ENCODE measurements at places on chromosomes 1 and 21.

DNA sequence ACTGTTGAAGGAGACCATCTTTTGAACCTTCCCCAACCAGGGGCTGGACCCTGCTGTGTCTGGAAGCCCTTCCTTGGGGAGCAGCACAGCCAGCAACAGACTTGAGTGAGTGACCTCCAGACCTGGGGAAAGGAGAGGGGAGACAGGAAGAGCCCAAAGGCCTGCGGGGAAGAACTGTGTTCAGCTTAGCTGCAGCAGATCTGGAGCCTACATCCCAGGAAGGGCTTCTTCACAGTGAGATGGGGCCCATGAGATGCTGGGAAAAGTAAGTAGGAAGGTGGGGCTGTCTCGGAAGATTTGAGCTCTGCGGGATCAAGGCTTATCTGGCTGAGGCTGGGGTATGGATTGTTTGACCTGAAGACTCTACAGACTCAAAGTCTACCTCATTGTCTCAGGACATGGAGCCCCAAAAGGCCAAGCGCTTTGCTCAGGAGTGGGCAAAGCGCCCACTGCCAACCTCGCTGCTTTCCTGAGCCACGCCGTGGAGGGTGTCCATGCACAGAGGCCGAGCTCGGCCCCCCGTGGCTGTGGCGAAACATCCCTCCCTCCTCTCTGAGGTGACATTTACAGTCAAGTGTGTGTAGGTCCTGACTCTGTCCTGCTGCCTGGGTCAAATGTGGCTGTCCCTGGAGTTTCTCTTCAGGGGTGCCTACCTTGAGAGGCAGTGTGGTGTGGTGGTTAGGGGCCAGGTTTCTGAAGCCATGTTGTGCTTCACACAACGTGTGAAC, 24.5 kb downstream of the SPOCD1 start:
- no peak for DNase-seq

DNA sequence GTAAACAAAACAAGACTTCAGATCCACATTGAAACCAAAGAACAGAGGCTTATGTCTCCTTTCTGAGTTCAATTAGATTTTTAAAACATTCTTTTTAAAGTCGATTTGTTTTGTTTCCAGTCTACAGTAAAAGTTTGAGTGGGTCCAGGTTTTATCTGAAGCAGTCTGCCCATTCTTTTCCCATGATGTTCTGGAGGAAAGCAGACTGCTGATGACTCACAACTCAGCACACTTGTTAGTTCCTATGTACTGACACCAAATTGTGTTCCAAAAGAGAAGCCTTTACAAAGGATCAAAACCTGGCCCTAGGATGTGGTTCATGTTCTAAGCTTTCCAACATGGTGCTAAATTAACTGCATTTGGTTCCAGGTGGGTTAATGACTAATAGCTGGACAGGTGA, 11.4 kb upstream of the CCN1 start:
- no peak for DNase-seq

GRCh38 chr1:85460555-85461088, 4.3 kb downstream of the DDAH1 start:
- DNase-seq, result no peak

DNA sequence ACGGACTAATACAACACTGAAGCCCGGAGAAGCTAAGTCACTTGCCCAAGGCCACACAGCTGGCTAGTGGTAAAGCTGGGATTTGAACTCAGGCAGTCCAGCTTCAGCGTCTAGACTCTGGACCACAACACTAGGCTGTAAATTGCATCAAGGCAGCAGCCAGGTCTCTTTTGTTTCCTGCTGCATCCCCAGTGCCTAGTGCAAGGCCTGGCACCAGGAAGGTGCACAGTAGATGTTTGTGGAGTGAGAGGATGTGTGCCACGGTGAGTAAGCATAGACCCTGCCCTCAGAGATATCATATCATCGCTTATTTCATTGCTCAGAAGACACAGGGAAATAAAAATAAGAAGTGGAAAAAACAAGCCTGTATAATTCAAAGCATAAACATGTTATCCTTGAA, 40.9 kb downstream of the IGSF21 start:
- DNase-seq, result no peak

DNA sequence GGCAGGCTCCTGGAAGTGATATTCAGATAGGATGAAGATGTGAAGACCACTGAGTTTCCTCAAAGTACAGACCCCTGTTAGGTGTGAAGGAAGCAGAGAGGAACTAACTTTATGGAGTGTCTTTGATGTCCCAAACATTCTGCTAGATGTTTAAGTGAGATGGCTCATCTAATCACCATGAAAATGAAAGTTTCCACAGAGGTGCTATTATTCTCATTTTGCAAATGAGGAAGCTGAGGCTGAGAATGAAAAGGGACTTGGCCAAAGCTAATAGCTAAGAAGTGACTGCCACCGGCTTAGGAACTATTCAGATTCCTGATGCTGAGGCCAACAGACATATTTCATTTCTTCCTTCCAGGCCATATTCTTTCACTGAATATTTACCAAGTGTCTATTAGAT, 45.9 kb upstream of the WLS start:
- DNase-seq, result no peak

- DNase-seq, result no peak
Measured at GRCh38 chr1:241225741-241226140, 131.3 kb downstream of the RGS7 start.

DNA sequence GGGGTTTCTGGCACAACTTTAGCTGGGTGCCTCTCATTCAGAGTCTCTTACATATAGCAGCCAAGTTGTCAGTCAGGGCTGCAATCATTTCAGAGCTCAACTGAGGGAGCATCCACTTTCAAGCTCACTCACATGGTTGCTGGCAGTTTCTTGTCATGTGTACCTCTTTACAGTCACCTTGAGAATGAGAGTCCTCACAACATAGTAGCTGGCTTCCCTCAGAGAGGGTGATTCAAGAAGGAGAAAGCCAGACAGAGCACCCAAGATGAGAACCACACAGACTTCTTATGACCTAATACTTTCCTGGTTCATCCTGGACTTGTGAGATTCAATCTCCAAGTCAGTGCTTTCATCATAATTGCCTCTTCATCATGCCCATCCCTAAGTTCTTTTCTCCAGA, 57.2 kb downstream of the DPT start:
- no peak for DNase-seq

DNA sequence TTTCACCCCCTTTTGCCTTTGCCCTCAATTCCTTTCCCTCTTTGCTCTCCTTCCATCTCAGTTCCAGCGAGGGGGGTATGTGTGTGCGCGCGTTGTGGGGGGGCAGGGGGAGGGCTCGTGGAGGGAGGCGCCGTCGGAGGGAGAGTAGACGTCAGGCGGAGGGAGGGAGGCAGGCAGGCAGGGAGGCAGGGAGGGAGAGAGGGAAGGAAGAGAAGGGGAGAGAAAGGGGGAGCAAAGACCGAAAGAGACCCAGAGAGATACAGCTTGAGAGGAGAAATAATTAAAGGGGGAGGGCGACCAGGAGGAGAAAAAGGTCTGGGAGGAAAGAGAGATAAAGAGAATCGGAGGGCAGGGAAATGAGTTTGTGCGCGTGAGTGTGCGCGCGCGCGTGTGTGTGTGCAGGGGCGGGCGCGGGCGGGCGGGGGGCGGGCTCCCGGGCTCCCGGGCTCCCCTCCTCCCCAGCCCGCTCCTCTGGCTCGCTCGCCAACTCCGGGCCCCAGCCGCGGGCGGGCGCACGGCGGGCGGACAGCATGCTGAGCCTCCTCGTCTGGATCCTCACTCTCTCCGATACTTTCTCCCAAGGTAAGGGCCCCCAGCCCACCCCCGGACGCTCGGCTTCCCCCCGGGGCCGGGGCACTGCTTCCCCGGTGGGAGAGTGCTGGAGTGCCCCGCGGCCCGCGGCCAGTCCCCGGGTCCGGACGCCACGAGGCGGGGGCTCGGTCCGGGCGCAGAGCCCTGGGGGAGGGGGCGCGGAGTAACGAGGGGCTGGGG, at the start of gene KIRREL1:
Gene KIRREL1, plus strand, starts transcription at position 499 of the 771 bp plus-strand sequence. Its CDS starts 32 bp downstream, at position 531.
- no peak for DNase-seq

DNA sequence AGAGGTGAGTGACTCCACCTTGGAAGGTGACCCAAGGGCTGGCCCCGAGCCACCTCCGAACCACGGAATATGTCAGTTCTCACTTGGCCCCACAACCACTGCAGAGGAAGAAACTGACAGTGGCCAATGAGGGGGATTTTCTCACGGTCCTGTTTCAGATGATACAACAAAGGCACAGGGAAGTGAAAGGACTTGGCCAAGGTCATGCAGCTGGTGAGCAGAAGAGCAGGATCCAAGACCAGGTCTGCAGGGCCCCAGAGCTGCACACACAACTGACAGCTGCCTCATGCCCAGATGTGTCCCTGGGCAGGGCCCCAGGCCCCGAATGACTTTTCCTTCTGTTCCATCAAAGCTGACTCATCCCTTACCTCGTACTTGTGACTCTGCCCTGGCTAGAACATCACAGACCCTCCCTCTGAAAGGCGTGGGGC, 25.8 kb upstream of the EVA1B start:
- DNase-seq, result peak; percentile 17

- DNase-seq, result no peak
Measured at GRCh38 chr1:179826626-179827280, 50.9 kb downstream of the TOR1AIP2 start.

Data from CD4-positive, alpha-beta T cell treated with Interferon gamma for 1 hour (primary cell).